ENCODE measurements at places on chromosomes 12 and 14. TPM values are rescaled to one million over a fixed set of nuclear protein-coding genes. Genes with fewer than 3 reads are reported as not detected.

GRCh38 chr12:106140223-106140986, 1.7 kb upstream of the NUAK1 start:
- peak overlapping the region; percentile 60 for H3K27ac ChIP-seq
- peaks cover 8% of the 10 kb centered on the region for H3K4me1 ChIP-seq
- no peaks in the 10 kb centered on the region for H3K36me3 ChIP-seq
- peak overlapping the region; percentile 79 for H3K4me3 ChIP-seq
- H3K27me3 ChIP-seq = peaks cover 20% of the 10 kb centered on the region
- no peak for DNase-seq

APOLD1 gene
- 13.8 TPM for polyA plus RNA-seq

PZP gene
- 0.24 TPM for polyA plus RNA-seq

ETFBKMT gene
- polyA plus RNA-seq = 4.1 TPM

PLEK2 gene
- polyA plus RNA-seq = 39.6 TPM

DNA sequence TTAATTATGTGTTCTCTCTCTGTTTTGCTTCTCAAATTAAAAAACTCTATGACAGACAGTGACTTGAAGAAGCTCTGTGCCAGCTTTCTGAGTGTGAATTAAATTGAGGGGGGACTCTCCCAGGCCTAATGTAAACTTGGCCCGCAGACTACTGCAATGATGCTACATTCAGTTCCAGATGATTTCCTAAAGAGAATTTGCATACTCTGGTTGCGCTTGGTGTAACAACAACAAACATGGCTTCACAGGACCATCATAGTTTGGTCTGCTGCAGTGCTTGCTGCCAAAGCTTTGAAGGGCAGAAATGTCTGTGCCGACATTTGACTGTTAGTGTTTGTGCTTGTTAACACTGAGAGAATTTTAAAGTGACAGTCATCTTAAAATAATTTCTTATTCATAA, 25.0 kb downstream of the CFAP54 start:
- no peak for DNase-seq
- no peak overlapping the region for H3K4me3 ChIP-seq
- no peaks in the 10 kb centered on the region for H3K4me1 ChIP-seq
- no peaks in the 10 kb centered on the region for H3K27me3 ChIP-seq
- H3K36me3 ChIP-seq = no peaks in the 10 kb centered on the region
- no peak overlapping the region for H3K27ac ChIP-seq

ZFYVE21 gene
- 60.5 TPM for polyA plus RNA-seq

All from large intestine (tissue), 12 donors.